ENCODE measurements at places on chromosomes 1 and 21.
A peak's percentile ranks its signal among the peaks of the same experiment; 100 is the strongest.

DNA sequence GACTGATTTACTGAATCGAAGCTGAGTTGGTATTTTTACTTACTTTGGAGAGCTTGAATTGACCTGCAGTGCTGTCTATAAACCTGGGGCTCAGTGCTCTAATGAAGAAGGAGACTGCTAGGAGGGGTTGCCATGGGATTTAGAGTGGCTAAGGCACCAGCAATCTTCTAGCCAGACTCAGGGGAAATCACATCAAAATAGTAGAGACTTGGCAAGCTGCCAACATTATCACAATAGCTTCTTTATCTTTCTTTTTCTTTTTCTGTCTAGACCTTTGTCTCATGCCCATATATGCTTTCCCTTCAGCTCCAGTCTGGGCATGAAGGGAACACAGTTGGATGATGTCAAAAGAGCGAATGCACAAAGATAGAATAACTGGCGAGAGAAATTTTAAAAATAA is 301.1 kb upstream of the DPYD start:
- no peak for DNase-seq

DNA sequence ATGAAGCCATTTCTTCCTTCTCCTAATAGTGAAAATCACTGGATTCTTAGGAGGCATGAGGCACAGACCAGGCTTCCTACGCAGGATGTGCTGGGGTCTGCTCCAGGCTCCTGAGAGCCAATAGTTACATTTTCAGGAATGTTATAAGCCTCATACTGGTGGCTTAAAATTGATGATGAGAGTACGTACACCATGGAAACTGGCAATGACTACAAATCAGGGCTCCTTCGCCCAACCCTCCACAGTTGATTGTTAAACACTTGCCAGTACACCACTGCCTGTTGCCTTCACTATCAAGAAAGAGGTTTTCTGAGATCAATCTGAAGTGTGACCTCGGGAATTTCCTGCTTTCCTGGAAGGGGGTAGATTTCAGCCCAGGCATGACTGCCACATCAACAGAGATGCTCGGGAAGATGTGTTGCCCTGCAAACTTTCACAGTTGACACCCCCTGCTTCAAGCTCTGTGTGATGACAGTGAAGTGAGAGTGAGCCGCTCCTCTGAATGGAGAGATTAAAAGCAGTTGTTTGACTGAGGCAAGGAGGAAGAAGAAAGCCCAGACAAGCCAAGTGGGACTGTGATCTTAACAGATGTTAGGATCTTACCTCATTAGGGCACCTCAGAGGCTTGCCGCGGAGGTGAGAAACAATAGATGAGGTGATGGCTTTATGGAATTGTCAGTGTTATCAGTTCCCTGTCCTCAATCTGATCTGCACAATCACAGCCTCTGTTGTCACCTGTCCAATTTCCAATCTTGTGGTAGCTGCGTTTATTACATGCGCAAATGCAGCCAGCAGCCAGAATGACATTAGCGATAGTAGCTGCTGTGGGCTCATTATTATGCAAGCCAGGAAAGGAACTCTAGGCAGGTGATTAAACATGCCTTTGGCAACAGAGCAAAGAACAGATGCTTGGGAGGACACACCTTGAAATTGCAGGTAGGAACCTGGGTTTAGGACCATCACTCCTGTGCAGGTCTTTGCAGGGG is 277.3 kb downstream of the KAZN start:
- no peak for DNase-seq

DNA sequence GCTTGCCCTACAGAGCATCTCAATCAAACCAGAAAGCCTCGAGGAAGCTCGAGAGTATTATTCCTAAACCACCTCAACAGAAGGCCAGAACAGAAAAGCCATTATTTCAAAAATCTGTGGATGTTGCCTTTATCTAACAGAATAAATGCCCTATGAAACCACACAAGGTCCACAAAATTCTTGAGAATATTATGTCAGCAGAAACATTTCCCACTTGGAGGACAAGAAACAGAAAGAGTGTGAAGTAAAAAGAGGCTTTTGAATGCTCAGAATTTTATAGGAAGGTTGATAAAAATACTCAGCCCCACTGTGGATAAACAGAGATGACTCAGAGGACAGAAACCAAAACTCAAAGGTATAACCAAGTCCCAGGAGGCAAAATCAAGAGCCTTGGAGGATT is 146.4 kb upstream of the LRRC7 start:
- DNase-seq: no peak

DNA sequence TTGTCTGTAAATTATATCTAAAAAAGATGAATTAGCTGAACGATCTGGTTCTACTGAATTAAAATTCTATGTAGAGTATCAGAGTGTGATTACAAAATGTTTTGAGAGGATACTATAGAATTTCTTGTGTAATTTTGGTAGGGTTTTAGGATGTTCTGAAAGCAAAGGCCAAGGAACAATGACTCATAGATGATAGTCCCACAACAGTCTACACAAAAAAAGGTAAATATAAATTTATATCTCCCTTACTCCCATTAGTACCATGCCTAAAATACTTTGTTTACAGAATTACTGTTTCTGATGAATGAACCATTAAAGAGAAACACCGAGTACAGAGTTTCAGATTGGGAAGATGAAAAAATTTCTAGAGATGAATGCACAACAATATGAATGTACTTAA is 9.5 kb downstream of the EDEM3 start:
- DNase-seq: no peak

DNA sequence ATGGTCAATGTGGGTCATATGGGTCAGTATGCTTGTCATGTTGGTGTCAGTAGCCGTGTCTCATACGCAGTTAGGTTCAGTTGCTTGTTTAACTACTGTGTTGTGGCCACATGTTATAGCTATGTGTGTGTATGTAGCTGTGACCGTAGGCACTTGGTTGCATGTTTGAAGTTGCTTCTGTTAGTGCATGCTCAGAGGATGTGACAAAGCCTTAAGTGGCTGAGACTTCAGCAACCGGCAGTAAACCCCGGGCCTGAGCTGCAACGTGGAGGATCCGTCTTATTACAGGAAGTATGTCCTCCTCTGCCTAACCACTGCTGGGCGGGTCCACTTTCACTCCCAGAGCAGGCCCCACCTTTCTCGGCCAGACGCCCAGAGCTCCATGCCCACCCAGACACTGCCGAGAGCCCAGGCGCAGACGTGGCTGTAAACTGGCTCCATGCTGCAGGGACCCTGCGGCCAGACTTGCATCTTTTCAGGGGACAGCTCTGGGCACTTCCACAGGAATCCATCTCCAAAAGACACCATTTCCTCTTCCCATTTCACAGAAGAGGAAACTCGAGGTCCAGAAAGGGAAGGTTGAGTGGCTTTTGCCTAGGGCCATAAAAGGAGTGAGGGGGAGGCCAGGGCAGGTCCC is 2.2 kb downstream of the TCEA3 start:
- DNase-seq: peak; percentile 90

Measured in activated CD4-positive, alpha-beta T cell treated with anti-CD3 and anti-CD28 coated beads, Interleukin-2, amount 10 ng/mL, durations not matched to agents 24 days and 14 days (primary cell).